ENCODE measurements at places on chromosomes 2 and 18.

DNA sequence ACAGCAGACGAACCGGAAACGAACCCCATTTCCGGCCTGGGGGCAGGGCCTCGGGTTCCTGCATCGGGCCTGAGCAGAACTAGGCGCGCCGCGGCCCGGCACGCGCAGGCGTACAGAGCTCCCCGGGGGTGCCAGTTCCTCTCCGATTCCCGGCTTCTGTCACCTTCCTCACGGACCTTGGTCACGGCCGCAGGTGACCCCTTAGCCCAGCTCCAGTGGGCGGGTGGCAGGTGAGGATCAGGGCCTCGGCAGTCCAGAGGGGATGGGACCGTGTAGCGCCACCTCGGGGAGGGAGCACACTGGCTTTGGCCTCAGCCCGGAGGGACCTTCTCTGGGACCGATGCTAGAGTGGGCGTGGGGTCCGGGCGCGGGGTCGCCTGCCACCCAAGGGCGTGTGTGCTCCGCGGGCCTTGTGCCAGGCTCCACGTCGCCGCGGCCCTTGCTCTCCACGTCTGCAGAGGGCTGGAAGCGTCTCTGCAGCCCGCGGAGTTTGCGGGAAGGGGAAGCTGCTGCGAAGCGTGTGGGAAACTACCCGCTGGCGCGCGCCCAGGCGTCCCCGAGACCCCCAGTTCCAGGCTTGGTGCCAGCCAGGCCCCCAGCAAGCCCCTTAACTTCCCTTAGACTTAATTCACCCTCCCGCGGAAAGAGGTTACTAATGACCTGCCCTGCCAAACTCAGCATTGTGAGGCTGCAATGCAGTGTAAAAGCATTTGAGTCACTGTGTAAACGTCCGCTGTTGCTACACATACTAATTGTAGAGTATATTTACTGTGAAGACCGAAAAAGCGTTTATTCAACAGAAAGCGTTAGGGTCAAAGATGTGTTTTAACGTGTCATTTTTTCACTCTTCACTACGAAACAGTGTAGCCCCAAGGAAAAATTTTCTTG is at the start of gene TRAPPC12:
TRAPPC12 (plus strand) TSS at position 48 of the 888 bp plus-strand sequence. CDS start 7,930 bp downstream, outside the sequence.
- peak; percentile 89 for DNase-seq

GRCh38 chr2:27067385-27067784 is 4.1 kb downstream of the OST4 start:
- DNase-seq = no peak

GRCh38 chr2:109700680-109701274 is 86.6 kb downstream of the SOWAHC start:
- DNase-seq = no peak

GRCh38 chr2:236608188-236608525 is 38.5 kb downstream of the ACKR3 start:
- no peak for DNase-seq

DNA sequence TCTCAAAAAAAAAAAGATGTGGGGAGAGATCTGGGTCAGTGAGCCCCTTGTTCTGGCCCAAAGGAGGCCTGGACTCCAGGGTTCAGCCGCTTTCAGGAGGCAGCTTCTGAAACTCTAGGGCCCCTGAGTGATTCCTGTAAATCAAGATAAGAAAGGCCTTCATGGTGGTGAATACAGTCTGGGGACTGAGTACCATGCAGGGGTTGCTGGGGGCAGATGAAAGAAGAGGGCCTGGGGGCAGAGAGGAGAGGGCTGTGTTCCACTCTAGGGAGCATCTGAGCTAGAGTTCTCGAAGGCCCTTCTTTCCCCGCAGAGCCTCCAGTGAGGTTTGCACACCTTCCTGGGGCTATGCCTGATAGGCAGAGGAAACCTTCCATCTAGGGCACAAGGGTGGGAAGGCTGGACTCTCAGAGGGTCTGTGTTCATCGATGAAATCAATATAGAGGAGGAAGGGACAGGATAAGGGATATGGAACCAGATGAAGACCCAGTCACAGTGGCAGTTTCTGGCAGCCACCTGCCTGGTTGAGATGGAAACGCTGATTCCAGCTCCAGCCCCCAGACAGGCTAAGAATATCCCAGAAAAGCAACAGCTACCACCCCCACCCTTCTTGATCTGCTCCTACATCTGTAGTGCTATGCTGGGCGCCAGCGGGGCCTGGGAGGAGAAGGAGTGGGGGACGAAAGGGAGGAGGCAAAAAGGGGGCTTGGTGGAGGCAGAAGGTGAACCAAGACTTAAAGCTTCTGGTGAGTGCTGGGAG is 4.7 kb upstream of the CDK5R2 start:
- DNase-seq = no peak

GRCh38 chr2:172761306-172761705 is 25.7 kb downstream of the RAPGEF4 start:
- DNase-seq = no peak

GRCh38 chr2:23694058-23695045 is 232.6 kb downstream of the ATAD2B start:
- DNase-seq = no peak

- no peak for DNase-seq
Observed at GRCh38 chr2:46284260-46284659, 12.9 kb upstream of the EPAS1 start.

Measured in activated T-helper 1 cell treated with Interleukin-2 at 50 U/mL for 16 hours (primary cell).